Activated gamma-delta T cell treated with Interleukin-2 at 50 U/mL for 16 hours (primary cell): ENCODE measurements at places on chromosomes 11 and 22.

DNA sequence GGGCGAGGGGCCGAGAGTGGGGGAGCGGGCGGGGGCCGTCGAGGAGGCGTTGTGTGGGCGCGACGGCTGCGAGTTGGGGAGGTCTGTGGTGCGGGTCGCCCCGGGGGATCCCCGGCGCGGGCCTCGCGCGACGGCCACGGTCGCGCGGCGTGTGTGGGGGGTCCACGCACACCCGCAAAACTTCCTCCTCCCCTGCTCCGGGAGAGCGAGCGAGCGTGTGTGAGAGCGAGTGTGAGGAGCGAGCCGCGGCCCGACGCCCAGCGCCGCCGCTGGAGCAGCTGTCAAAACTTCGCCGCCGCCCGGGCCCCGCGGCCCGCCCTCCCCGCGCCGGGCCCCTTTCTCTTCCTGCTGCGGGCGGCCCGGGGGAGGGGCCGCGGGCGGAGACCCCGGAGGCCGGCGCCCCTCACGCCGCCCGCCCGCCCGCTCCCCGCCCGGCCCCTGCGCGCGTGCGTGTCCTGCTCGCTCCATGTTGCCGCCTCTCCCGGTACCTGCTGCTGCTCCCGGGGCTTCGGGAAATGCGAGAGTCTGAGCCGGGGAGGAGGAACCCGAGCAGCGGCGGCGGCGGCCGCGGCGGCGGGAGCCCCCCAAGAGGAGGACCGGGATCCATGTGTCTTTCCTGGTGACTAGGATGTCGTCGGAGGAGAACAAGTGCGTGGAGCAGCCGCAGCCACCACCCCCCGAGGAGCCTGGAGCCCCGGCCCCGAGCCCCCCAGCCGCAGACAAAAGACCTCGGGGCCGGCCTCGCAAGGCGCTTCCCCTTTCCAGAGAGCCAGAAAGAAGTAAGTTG lies 9.0 kb upstream of the CCT8L2 start:
- DNase-seq: peak; percentile 17

DNA sequence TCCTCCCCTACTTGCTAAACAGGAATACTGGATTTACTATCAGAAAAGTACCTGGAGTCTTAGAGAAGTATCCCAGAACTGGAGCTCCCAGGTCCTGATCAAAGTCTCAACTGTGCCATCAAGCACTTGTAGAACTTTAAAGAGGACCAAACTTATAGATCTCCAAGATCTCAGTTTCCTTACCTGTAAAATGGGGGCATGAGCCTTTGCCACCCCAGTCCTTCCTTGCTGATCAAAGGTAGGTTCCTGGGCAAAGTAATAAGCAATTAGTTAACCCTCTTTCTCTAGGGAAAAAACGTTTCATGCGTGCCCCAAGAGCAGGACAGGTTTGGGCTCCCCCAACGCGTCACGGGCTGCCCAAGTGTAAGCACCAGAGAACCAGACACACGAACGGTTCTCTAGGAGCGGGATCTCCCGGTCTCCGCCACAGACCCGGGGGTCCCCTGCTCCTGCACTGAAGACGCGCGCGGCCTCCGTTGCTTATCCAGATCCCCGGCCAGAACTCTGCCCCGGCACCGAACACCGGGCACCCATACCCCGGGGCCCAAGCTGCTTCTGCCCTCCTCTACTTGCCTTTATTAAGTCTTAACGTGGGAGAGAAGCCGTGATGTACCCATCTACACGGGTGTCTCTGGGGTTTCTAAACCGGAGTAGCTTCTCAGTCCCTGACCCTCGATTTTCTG lies 505 bp downstream of the ZNF214 start:
- no peak for DNase-seq

DNA sequence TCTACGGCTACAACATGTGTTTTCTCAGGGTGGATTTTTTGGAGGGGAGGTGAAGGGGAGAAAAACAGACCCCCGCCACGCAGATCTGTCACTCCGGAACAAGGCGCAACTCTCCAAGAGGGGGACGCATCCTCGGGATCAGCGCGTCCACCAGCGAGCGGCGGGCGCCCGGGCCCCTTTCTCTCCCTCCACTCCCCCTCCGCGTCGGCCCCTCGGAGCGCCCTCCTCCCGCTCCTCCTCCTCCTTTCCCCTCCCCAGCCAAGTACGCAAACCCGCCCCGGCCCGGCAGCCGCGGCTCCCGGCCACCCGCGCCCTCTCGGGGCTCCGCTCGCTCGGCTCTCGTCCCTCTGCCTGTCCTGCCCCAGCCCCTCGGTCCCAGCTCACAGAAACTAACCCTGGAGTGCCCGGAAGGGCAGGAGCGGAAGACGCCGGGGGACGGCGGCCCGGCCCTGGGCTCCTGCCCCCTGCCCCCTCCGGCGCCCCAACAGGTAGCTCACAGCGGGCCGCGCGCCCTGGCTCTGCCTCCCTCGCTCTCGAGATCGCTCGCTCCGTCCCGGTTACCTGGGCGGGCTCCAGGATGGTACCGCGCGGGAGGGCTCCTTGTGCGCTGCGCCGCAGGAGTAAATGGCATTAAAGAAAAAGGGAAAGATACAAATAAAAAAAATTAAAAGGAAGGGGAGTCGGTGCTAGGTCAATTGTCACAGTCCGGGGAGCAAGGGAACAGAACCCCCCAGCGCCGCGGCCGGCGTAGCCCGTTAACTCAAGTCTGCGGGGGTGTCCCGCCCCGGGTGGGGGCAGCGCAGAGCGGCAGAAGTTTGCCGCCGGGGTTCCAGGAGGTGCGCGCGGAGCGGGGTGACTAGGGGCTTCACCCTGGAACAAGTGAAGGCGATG lies 131.4 kb upstream of the C11orf58 start:
- DNase-seq: no peak

DNA sequence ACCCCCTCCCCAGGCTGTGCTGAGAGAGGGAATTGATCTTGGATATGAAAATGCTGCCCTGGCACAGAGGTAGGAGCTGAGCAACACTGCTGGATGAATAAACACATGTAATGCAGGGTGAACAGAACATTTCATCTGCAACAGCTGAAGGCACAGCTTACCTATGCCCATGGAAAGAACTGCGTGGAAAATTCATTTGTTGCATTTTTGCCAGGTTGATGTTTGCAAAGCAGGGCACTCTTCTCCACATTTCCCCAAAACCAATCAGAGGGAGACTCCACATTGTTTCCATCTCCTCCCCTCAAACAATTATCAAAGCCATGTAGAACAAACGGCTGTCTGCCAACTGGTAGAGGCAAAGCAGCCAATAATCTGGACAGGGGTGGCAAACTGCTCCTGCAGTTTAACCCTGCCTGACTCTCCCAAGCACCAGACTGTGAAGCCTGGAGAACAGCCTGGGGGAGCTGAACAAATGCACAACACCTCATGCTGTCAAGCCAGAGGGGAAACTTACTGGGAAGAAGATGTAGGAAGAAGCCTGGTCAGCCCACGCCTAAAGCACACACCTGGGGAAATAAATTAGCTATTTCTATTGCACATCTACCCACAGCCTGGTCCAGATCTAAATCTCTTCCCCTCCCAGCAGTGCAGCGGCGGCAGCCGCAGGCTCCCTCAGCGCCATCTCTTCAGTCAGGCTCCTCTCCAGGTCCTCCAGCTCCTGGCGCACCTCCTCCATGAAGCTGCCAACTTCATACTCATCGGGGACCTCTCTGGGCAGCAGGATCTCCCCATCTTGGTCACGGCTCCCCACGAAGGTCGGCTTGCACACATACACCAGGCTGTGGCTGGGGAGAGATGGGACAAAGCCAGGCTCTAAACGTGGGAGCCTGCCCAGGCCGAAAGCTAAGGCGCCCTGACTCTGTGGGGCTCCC lies 44.3 kb downstream of the DKK3 start:
- DNase-seq: no peak

GRCh38 chr11:3200388-3201111 lies 18.1 kb downstream of the MRGPRG start:
- DNase-seq: no peak

GRCh38 chr22:30422481-30423300 lies 2.9 kb upstream of the MTFP1 start:
- DNase-seq: no peak

DNA sequence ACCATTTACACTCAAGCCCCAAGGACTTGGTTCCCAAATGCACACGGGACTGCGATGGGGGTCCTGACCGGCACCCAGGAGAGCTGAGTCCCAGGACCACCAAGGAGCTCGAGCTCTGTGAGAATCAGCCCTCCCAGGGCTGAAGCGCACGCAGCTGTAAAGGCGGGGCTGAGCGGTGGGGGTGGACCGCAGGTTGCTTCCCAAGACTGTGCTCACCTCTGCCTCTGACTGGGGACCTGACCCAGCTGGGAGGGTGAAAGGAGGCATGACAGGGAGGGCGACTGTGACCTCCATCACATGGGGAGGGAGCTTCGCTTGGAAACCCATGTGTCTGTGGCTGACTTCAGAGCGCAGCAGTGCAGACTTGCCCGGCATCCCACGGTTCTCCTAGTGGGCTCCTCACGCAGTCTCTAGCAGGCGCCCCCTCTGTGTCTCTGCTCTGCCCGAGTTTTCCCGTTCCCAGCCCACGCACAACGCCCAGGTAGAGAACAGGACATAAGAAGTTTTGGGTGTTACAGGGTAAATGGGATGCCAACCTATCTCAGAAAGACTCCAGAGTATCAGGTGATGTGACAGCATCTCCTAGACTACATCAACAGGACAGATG lies 15.4 kb upstream of the NAP1L4 start:
- DNase-seq: no peak

DNA sequence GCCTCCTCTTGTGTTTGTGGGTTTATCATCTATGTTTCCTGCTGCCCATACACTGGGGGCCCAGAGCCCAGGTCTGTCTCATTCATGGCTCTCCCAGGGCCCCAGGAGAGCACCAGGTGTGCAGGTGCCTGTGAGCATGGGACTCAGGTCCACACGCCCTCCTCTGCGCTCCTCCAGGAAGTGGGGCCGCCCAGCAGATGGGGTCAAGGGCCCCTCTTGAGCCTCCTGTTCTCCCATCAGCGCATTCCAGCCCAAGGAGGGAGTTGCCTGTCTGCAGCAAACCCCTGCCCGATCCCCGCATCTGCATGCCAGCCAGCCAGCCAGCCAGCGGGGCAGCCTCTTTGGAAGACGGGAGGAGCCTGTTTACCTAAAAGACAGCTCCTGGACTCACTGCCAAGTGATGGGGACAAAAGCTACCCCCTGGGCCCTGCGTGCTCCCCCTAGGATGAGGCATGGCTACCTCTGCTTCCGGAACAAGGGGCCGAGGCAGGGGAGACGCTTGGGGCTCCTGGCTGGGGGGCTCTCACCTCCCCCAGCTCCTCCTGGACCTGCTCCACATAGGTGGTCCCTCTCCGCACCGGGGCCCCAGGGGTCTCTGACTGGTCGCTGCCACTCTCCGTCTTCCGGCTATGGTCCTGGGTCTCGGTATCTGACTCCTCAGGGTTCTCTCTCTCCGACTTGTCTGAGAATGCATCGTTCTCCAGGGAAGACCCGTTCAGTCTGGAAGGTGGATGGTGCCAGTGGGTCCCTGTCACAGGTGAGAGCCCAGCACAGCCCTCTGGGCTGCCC lies 49.7 kb upstream of the CARS1 start:
- DNase-seq: no peak

GRCh38 chr11:63404161-63404935 lies 34.8 kb downstream of the SLC22A9 start:
- DNase-seq: no peak

DNA sequence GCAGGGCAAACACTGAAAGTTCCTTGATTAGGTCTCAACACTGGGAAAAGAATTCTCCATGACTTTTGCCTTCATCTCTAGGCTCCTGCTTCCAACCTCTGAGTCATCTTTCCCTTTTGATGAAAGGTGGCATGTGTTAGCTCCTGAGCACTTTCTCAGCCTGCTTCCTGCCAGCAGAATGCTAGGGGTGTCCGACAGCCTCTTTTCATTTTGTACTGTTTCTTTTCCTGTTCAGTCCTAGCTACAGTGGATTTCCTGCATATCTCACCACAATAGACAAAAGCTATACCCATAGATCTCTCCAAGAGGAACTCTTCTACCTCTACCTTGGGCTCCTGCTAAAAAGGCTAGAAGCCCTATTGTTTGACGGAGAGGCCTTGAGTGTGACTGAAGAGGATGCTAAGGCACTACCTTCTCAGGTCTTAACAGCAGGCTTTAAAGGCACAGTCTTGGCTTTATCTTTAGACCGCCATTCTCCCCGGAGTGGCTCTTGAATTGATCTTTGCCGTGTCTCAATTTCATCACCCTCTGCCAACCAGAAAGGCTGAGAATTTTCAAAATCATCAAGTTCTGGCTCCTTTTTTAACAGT lies 145.5 kb downstream of the RBFOX2 start:
- DNase-seq: no peak

- no peak for DNase-seq
Measured at GRCh38 chr11:11979488-11980117, 28.8 kb downstream of the DKK3 start.

DNA sequence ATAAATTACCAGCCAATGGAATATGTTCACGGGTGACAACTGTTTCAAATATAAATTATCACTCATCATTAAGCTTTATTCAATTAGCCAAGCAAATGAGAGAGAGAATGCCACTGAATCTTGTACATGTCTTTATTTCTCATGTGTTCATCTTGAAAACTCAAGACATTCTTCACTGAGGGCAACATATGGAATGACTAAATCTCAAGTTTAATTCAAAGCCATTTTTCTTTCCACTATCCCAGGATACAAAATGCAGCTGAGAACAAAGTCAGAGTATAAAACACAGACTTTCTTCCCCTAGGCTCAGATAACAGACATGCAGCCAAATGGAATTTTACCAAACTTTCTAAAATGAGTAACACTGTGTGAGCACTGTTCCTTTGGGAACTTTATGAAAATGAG lies 12.1 kb upstream of the BBOX1 start:
- DNase-seq: no peak

DNA sequence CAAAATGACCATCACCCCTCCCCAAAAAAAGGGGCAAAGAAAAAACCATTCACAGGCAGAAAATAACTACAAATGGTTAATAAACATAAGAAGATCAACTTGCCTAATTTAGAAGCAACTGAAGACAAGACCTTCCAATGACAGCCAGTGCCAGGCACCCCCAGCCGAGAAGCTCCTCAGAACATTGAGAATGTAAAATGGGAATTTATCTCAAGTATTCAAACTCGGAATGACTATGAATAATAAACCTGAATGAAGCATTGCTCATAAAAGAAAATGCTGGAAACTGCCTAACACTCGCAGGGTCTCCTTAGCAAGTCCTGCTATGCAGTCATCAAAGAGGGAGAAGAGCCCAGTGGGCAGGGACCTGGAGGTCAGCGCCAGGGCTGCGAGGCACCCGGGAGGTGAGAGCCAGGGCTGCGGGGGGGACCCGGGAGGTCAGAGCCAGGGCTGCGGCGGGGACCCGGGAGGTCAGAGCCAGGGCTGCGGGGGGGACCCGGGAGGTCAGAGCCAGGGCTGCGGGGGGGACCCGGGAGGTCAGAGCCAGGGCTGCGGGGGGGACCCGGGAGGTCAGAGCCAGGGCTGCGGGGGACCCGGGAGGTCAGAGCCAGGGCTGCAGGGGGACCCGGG lies 23.2 kb upstream of the MOB2 start:
- DNase-seq: no peak

- no peak for DNase-seq
Measured at GRCh38 chr22:31538815-31539214, 42.5 kb downstream of the SFI1 start.

DNA sequence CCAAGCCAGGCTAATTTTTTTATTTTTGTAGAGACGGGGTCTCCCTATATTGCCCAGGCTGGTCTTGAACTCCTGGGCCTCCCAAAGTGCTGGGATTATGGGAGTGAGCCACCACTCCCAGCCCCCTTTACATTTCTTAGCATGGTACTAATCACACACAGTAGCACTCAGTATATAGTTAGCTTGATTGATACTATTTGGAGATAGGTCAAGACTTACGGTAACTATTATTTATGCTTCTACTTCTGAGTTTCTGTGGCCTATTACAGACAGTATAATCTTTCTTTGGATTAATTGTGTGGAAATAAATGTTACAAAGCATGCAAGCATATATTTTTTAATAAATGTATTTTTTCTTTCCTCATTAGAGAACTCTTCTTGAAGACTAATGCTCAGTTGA lies 192.2 kb downstream of the UVRAG start:
- no peak for DNase-seq

GRCh38 chr11:132643239-132643638 lies 889.1 kb downstream of the OPCML start:
- no peak for DNase-seq
